ENCODE measurements at places on chromosomes 3 and 15.

- DNase-seq, result peak; percentile 51
Observed at GRCh38 chr15:80099241-80099640, 39.8 kb downstream of the ZFAND6 start.

DNA sequence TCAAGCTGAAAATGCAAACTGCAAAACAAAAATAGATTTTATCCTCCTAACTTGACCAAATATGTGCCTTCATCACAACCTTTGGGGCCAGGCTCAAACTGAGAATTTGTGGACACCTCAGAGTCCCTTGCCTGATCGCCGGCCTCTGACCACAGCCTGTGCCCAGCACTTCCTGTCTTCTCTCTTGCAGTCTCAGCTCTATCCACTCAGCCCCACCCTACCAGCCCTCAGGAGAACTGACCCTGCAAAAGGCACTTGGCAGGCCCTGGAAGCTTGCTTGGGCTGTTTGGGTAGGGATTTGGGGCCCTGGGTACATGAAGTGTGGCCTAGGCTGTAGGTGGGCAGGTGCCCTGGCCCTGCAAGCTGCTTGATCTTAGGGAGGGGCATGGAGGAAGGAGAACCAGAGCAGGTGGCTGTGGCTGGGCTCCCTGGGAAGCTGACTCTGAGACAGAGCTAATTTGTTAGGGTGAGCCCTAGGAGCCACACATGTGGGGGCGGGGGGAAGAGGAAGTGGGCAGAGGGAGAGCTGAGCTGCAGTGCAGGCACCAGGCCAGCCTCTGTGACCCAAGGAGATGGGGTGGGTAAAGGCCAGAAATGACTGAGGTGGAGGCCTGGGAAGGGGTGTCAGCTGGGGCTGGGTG lies 8.6 kb downstream of the CLEC3B start:
- DNase-seq, result no peak

DNA sequence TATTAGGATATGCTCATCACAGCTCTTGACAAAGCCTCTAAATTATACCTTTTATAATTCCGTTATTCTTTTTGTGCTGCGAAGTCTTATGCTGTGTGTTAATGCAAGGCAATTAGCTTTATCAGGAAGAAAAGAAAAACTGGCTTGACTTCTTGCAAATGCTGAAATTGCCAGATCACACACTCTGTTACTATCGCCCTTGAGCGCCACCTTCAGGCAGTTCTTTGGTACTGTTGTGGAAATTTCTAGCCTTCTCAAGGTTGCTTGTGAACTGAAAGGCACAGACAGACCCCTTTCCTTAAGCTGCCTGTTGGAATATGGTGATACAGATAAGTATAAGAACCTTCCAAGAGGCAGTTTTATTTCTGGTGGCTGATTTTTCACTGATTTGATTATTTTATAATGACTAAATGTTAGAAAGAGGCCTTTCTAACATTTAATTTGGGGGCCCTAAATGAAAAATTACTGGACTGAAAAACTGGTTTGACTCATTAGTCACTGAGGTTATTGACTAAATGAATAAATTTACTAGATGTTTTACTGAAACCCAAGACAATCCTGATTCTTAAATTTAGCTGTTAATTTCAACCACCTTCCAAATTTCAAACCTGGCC lies 126.2 kb upstream of the RASGRP1 start:
- DNase-seq, result peak; percentile 76

GRCh38 chr15:54772663-54773062 lies 424.1 kb downstream of the RSL24D1 start:
- DNase-seq, result no peak

GRCh38 chr3:76311941-76312340 lies 526.6 kb upstream of the ZNF717 start:
- no peak for DNase-seq

- peak; percentile 28 for DNase-seq
Observed at GRCh38 chr3:161295325-161295724, 74.2 kb downstream of the NMD3 start.
